RPMI7951 (cell line): ENCODE measurements at places on chromosomes 5 and 9.

DNA sequence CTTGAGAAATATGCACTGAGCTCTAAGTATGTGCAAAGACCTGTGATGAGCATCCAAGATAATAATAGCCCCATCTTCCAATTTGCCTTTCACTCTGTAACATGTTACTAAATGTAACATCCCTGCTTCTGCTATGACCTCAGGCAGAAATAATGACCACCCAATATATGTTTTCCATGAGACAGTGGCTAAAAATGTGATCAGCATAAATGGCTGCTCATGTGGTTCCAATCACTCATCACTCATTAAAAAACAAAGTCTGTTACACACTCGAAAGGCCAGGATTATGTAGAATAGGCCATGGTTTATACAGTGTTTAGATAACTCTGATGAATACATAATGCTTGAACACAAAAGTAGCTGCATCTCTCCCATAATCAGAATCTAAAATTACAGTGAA, 71.4 kb upstream of the MOCS2 start:
- DNase-seq, result no peak

DNA sequence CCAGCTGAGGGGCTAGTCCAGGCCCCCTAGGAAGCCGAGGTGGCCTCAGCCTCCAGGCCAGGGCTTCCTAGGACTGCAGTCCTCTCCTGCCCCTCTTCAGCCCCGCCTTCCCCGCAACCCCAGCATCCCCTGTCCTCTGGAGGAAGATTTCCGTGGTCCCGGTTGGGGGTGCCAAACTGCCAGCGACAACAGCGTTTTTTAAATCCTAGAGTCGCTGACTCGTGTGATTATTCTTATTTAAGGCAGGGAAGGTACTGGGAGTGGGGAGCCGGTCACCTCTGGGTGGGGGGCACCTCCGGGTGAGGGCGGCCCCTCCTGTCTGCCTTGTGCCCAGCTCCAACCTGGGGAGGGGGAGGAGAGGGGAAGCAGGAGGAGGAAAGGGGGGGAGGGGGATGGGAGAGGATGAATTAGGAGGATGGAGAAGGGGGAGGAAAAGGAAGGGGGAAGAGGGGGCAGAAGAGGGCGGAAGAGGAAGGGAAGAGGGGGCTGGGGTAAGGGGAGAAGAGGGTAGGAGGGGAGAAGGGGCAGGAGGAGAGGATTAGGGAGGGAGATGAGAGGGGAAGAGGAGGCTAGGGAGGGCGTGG, 173.1 kb upstream of the IER5L start:
- no peak for DNase-seq

DNA sequence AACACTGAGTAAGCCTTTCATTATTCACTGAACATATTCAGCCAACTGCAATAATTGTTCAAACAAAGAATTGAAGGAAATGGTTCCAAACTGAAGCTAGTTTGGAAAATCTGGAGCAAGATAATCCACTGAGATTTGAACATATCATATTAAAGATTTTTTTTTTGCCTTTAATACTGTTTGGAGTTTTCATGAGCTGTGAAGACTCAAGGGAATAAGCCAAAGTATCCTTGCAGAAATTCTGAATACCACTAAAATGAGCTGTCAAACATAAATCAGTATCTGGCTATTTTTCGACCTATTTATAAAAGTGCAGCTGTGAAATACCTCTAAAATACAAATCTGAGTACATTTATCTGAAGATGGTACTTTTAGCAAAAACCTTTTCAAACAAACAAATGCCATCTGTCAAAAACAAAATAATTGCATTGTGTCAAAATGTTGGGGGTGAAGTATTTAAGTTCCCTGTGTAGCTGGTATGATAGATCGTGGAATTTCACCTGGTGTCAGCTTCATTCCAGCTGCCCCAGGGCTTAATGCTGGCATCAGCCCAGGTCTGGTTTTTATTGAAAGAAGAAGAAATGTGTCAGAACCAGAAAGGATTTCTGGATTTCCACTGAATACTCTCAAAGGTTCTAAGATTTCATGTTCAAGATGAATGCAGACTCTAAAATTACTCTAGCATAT, 149.0 kb upstream of the GRAMD2B start:
- DNase-seq, result peak; percentile 21

GRCh38 chr5:151023651-151024050, 3.3 kb downstream of the GPX3 start:
- DNase-seq, result no peak

GRCh38 chr9:33687779-33688178, 107.6 kb upstream of the PRSS3 start:
- DNase-seq, result no peak

- DNase-seq, result no peak
These were observed 66.1 kb downstream of the CACNA1B start for GRCh38 chr9:137943655-137944054.

GRCh38 chr5:175861337-175862130, 9.8 kb upstream of the CPLX2 start:
- no peak for DNase-seq

DNA sequence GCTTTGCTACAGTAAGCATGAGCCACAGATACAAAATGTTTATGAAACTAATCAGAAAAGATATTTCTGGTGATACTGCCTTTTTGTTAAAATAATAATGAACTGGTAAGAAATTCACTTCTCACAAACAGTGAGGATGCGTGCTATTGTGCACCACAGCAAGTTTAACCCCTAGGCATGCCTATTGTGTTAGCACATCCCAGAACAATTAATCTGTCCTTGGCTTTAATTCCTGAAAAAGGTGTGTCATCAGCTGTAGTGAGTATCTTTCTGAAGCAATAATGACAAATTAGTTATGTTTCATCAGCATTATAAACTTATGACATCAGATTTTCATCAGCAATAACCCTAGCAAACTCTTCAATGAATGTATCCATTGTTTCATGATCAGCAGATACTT, 1307.2 kb downstream of the EFNA5 start:
- no peak for DNase-seq
